ENCODE measurements at places on chromosomes 16 and 17. TPM values are rescaled to one million over a fixed set of nuclear protein-coding genes. Genes with fewer than 3 reads are reported as not detected.

DNA sequence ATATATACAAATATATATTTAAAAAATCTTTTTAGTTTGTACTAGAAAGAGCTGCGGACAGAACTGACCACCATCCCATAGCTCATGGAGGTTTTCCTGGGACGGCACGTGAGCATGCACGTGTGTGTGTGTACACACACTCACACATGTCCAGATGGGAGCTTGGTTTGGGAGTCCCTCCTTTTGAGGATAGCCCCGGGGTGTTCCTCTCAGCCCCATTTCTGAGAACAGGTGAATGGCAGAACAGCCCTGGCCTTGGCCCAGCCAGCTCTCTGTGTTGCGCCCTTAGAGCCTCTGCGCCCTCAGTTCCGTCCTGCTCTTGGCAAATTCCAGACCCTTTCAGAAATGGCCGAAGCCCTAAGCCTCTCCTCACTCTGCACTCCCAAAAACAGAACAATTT lies 70.1 kb downstream of the AMFR start:
- DNase-seq, result peak; percentile 85

- DNase-seq, result peak; percentile 74
These were observed 60.6 kb downstream of the BEAN1 start for GRCh38 chr16:66487580-66488275.

Gene EXOC7
- 117 TPM for total RNA-seq

- DNase-seq, result no peak
These were observed 20.1 kb downstream of the MYBBP1A start for GRCh38 chr17:4534928-4535666.

DNA sequence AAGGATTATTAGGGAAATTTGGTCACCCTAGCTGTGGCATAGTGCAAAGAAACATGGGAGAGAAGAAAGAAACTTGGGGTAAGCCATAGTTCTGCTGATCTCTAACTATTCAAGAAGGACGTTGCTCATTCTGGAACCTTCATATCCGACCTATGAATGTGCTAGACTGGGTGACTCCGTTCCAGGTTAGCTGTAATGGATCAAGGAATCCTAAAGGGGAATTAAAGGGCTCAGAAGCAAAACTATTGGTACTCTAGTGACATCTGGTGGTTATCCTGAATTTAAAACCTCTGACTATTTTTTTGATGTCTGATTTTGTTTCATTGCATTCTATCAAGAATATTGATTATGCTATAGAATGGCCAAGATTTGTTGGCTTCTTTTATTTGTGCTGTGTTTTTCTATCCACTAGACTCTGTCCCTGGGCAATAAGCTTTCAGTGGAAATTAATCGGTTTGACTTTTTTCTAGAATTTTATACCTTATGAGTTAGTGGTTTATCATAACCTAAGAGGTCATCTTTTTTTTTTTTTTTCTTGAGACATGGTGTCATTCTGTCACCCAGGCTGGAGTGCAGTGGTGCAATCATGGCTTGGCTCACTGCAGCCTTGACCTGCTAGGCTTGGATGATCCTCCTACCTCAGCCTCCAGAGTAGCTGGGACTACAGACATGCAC lies 19.5 kb downstream of the PCTP start:
- DNase-seq, result no peak

DNA sequence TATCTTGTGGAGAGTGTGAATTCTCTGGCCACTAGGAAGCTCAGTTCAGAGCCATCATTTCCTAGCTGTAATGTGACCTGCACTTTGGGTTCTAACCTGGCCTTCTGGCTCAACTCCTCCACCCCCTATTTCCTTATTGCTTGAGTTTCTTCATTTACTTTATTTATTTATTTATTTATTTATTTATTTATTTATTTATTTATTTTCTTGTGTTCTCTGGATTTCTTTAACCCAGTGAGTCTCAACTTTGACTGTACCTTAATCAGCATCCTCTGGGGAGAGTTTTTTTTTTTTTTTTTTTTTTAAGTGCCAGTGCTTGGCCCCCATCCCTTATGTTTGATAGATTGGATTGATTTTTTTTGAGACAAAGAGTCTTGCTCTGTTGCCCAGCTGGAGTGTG lies 18.1 kb downstream of the EPN2 start:
- DNase-seq, result no peak

Data from mesenteric fat pad (tissue), 1 donor.